ENCODE measurements at places on chromosomes 2 and 18. TPM values are rescaled to one million over a fixed set of nuclear protein-coding genes. Genes with fewer than 3 reads are reported as not detected.

GRCh38 chr2:121140734-121141133 is 144.3 kb downstream of the TFCP2L1 start:
- no peak for ATAC-seq

DNA sequence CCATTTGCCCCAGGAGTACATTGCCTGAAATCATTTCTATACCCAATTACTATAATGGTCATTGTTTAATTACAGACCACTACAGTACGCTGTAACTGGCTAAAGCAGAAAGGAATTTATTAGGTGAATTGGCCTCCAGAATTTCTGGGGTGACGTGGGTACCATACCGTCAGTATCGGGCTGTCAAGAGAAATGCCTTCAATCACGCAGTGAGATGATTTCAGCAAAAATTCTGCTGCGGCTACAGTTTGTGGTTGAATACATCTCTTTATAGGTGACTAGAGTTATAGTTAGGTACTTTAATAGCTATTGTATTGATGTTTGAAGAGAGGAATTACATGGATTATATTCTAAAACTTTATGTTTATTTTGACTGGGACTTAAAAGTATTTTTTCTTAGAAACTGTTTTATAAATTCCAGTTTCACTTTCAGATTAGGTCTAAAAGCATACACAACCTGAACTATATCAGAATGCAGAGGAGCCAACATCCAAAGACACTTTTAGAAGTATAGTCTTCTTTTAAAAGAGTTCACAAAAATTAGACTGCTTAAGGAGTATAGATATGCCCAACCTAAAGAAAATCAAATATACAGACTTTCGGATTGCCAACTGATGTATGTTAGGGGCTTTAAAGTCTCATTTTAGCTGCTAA is 128.4 kb downstream of the TTC27 start:
- ATAC-seq, result peak; percentile 28

- peak; percentile 63 for ATAC-seq
These were observed 35.7 kb downstream of the C18orf63 start for GRCh38 chr18:74351354-74351753.

GRCh38 chr2:202299712-202300111 is 34.1 kb downstream of the NOP58 start:
- peak; percentile 78 for ATAC-seq

GRCh38 chr2:133506996-133507395 is 61.3 kb downstream of the NCKAP5 start:
- no peak for ATAC-seq

GRCh38 chr2:134233728-134234136 is 20.1 kb upstream of the MGAT5 start:
- ATAC-seq, result peak; percentile 27

DNA sequence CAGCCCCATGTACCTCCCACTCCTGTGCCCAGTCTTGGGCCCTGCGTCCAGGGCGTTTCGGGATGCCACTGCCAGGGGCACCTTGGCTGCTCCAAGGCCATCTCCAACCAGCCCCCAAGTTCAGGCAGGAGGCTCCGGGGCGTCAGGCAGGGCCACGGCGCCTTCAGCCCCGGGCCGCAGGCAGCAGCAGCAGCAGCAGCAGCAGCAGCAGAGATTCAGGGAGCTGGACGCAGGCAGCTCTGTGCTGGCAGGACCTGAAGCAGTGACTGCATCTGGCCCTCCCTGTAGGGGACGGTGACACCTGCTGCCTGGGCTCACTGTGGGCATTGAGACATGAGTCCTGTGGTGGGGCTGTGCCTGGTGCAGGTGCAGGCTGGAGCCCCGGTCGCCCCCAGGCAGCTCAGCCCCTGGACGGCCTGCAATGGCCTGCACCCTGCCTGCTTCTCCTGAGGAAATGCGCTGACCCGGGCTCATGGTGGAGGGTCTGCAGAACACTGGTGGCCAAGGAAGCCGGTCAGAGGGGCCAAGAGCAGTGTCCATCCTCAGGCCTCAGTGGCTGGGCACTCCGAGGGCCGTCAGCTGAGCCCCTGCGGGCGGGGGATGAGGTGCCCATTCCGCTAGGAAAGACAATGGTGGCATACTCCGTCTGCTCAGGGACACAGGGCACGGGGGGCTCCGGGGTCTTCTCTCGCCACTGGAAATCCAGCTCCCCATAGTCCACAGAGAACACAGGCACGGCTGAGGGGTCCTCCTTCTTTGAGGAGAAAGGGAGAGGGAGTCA is 8.0 kb downstream of the PDCD1 start:
- ATAC-seq, result peak; percentile 21

- no peak for ATAC-seq
These were observed 187.7 kb upstream of the HAAO start for GRCh38 chr2:42979870-42980763.

GRCh38 chr2:157043786-157044185 is 213.7 kb upstream of the GALNT5 start:
- ATAC-seq, result no peak

- ATAC-seq, result no peak
These were observed 17.5 kb downstream of the SERTAD2 start for GRCh38 chr2:64635976-64636911.

DNA sequence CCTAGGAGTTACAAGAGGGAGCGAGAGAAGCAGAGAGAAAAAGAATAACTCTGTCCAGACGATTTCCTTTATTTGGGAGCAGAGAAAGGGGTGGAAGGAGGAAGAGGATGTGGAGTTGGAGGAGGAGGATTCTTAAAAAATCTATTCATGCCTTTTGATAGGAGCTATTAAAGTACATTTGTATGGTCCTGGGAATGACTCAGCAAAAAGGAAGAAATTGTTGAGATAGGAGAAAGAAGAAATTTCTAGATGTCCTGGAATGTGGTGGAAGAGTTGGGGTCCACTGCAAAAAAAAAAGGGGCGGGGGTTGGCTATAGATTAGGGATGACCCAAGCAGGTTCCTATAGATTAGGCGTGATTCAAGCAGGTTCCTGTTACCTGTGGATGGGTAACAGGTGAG is 32.4 kb upstream of the RPRM start:
- ATAC-seq, result no peak

DNA sequence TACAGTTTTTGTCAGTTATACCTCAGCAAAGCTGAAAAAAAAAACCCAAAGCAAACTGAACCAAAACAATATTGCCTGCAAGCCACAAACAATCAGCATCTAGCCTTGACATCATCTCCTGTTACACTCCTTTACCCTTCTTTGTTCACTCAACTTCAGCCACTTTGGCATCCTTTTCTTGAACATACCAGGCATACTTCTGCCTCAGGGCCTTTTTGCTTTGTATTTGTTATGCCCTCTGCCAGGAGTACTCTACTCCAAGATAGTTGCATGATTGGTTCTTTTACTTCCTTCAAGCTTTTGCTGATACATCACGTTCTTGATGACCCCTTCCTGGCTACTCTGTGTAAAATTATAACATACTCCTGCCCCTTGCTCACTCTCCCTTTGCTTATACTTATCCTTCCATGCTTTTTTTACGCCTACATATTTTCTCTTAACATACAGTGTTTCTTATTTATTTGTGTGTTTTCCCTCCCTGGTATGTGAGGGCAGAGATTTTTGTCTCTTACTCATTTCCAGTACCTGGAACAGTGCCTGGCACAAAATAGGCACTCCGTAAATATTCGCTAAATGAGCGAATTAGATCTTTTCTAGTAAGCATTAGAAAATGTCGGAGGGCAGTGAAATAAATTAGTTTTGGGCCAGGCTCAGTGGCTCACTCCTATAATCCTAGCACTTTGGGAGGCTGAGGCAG is 12.7 kb downstream of the ABI2 start:
- ATAC-seq, result no peak

RESP18 gene
- not detected for total RNA-seq

MPP4 gene
- not detected for total RNA-seq
